ENCODE measurements at places on chromosomes 11 and 22.

GRCh38 chr22:44400763-44401060 is 88.0 kb upstream of the SHISAL1 start:
- DNase-seq = no peak

GRCh38 chr11:17406082-17406817 is 17.8 kb upstream of the KCNJ11 start:
- DNase-seq = no peak

- no peak for DNase-seq
These were observed 8.6 kb downstream of the TCN2 start for GRCh38 chr22:30615543-30615954.

- DNase-seq = no peak
These were observed 13.3 kb upstream of the MB start for GRCh38 chr22:35630387-35630793.

DNA sequence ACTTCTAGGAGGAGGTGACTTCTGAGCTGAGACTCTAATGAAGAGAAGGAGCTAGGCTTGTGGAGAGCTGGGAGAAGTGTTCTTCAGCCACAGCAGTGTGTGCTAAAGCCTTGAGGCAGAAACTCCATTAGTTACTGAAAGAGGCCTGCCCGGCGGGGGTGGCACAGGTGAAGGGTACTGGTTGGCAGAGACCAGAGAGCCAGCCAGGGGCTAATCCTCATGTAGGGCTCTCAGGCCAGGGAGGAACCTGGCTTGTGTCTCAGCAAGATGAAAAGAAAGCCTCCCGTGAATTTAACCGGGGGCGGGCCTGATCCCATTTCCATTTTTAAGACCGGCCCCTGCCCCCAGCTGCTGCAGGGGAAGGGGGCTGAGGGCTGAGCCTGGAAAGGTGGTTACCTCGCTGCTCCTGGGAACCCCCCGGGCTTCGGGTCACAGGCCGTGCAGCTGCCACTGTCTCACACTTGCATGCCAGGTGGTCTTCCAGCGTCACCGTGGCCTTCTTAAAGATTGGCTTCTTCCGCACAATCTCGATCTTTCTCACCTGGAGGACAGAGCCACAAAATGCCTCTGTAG is 15.0 kb downstream of the PDGFB start:
- no peak for DNase-seq
